ENCODE measurements at places on chromosomes 7 and 10.

GRCh38 chr7:145360511-145361100, 524.8 kb upstream of the TPK1 start:
- DNase-seq: no peak

GRCh38 chr10:124119946-124120345, 26.5 kb upstream of the CHST15 start:
- DNase-seq: no peak

- DNase-seq: no peak
Observed at GRCh38 chr10:3865565-3865964, 80.6 kb upstream of the KLF6 start.

DNA sequence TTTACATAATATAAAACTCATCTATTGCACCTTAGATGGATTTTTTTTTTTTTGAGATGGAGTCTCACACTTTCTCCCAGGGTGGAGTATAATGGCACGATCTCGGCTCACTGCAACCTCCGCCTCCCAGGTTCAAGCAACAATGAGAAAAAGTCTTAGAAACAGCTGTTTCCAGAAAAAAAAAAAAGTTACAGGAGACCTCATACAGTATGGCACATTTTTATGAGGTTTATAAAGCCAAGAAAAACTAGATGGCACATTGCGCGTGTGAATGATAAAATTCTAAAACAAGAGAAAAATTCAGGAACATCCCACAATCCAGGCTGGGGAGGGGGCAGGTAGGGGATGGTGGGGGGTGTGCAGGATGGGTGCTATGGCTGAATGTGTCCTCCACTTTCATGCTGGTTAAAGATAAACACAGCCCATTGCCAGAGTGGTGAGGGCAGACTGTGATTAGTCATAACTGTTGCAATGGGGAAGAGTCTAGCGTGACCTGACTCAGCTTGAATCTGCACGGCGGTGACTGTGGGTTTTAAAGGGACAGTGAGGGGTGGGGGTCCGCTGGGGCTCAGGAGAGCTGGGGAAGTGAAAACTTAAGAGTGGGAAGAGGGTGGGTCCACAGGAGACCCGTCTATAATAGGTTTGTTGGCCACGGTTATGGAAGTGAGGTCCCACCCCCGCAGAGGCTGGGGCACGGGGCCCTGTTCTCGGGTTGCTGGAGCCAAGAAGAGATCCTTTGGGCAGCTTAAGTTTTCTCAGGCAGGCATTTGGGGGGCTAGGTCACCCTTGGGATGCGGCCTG, 11.9 kb upstream of the LRRC27 start:
- no peak for DNase-seq

GRCh38 chr10:69628891-69629290, 1.2 kb upstream of the FAM241B start:
- no peak for DNase-seq

Data from NCI-H1105 (cell line).